Activated CD8-positive, alpha-beta memory T cell treated with anti-CD3 and anti-CD28 coated beads, Interleukin-2, amount 10 ng/mL, durations not matched to agents 7 days and 5 days (primary cell): ENCODE measurements at places on chromosomes 2 and 18.

GRCh38 chr2:217784996-217785543 is 217.7 kb downstream of the TNS1 start:
- DNase-seq, result peak; percentile 28

DNA sequence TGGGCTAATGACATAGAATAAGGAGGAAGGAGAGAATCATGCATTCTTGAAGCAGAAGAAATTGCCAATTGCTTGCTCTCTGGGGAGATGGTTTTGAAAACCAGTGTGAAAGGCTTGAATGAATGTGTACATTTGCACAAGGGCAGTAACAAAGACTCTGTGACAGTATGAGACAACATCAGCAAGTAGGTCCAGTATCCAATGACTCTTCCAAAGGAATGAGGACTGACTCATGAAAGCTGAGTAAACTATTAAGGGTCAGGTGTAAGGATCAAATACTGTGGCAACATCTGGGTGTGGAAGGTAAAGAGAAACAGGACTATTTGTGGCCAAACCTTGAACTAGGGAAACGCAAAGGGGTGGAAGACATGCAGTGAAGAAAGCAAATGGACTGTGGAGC is 886.0 kb upstream of the CHAC2 start:
- no peak for DNase-seq

DNA sequence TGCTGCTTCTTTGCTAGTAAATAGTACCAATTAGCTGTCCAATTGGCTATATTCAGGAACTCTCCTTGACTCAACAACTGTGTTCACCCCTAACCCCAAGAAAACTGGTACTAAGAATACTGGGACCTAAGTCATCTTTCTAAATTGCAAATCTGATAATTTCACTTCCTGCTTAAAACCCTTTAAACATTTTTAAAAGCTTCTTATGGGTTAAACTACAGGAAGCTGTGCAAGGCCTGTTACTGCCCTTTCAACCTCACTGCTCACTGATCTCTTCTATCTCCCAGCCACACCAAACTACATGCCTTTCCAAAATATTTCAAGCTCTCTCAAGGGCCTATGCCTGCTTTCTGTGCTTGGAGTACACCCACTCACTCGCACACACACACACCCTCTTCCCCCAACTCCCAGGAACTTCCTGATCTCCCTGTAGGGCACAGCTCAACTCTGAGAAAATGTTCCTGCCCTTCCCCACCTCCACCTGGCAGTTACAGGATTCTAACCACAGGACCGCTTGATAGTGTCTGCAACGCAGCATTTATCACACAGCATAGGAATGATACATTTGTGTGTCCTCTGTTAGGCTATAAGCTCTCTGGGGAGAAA is 6.7 kb downstream of the LMAN1 start:
- no peak for DNase-seq

DNA sequence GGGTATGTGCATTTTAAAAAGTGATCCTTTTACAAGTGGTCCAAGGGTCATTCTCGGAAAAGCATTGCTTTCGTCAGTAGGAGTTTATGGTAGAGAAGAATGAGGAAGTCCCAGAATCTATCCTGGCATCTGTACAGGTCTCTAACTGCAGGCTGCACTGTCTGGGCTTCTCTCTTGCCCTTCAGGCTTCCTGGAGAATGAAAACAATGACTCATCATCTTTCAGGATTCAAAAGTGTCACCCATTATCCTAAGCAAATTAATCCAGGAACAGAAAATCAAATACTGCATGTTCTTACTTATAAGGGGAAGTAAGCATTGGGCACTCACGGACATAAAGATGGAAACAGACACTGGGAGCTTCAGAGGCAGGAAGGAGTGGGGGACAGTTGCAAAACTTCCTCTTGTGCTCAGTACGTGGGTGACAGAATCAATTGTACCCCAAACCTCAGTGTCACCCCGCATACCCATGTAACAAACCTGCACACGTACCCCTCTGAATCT is 60.2 kb upstream of the TXNDC2 start:
- no peak for DNase-seq

DNA sequence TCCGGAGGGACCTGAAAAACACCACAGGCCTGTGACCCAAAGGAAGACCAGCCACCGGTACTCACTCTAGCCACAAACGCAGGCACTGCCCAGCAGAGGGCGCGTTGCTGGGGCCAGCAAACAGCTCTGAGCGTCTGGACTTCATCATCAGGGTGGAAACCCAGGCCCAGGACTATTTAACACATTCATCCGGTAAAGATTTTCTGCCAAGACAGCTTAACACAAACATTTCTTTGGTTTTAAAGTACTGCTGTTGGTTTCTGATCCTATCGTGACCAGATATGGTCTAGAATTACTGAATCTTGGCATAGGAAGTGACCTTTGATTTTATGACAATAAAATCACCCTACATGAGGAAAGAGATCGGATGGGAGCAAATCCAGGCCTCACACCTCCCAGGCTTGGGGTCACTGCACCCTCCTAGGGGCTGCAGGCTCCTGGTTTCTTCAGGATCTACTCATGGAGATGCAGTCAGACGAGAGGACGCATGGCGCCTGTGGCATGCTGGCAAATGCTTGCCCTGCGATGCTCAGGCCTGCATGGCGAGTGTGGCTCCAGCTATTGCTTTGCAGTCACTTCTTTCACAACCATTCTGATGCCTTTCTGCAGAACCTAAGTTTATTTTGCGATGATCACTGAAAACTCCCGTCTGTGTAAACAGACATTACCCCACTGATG is 130.4 kb downstream of the COL4A4 start:
- DNase-seq, result peak; percentile 45

DNA sequence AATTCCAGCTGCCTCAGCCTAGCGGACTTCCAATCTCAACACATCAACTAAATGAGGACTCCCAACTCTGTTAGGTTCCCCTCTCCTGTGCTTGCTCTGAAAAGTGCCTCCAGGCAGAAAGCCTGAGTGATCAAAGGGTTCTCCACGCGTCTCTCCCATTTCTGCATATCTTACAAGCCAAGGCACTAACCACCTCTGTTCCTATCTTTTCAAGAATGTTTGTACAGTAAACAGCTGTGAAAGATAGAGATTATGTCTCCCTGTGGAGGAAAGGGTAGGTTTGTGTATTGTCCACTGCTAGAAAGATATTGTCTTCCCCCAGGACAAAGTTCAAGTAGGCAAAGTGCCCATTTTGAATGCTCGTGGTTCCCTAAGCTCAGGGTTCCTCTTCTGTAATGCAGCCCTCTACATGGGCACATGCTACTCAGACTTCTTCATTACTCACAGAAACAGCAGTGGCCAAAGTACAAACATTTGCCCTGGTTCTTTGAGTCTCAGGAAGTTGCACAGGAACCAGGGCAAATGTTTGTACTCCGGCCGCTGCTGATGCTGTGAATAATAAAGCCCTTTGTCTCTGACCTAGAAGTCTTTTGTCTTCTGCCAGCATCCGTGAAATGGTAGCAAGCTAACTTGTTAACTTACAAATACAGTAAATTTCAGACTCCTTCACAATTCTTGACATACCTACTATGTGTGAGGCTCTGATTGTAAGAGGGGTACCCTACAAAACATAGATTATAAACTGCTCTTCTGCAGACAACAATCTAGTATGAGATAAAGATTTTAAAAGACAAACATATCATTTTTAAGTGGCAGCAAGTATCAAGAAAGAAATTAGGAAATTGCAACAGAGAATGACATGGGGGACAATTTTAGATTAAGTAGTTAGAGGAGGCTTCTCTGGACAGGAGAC is 44.5 kb downstream of the PKDCC start:
- no peak for DNase-seq

- no peak for DNase-seq
Observed at GRCh38 chr2:237742191-237742590, 56.4 kb upstream of the RBM44 start.

DNA sequence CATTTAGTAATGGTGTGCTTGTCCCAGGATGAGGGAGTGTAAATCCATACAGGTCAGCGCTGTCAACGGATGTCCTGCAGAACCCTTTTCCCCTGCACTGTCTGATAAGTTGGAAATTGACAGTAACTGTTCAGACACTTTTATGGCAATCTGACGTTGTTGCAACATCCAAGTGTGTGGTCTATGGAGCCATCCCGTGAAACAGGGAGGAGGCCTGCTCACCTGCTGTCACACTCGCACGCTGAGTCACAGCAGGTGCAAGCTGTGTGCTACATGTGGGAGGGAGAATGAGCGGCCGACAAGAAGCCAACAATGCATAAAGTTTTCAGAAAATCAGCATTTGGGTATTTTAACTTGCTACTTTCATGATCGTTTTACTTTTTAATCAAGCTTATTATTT is 43.7 kb upstream of the RMDN2 start:
- no peak for DNase-seq

DNA sequence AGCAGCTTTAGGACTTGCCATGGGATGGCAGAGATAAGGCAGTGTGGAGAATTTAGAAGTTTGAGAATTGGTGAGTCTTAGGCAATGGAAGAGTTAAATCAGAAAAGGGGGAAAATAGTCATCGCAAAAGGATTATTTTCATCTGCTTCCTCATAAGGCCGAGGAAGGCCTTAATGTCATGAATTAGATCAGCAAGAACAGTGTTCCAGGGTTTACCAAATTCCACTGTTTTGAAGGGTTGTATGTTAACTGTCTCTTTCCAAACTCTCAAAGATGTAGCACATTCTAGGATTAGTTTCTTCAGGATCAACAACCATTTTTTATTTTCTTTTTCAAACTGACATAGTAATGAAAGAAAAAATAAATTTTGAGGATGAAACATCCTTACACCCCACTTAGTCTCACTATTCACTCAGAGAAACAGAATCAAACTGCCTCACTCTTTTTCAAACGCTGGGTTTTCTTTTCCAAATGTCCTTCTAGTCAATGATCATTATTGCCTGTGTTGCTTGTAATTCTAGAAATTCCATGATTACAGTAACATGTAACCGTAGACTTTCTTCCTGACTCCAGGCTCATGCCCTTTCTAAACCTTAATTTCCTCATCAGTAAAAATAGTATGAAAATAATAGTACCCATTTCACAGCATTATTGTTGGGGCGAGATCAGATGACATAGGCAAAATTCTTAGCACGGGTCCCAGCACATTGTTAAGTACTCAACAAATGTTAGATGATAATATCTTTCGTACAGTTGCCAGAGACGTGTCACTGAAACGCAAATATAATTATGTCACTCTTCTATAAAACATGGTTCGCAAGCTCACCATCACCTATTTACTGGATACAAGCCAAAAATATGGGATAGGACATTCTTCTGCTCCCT is 23.6 kb downstream of the ZEB2 start:
- DNase-seq, result no peak

- no peak for DNase-seq
Observed at GRCh38 chr18:36856815-36857214, 27.9 kb downstream of the KIAA1328 start.

DNA sequence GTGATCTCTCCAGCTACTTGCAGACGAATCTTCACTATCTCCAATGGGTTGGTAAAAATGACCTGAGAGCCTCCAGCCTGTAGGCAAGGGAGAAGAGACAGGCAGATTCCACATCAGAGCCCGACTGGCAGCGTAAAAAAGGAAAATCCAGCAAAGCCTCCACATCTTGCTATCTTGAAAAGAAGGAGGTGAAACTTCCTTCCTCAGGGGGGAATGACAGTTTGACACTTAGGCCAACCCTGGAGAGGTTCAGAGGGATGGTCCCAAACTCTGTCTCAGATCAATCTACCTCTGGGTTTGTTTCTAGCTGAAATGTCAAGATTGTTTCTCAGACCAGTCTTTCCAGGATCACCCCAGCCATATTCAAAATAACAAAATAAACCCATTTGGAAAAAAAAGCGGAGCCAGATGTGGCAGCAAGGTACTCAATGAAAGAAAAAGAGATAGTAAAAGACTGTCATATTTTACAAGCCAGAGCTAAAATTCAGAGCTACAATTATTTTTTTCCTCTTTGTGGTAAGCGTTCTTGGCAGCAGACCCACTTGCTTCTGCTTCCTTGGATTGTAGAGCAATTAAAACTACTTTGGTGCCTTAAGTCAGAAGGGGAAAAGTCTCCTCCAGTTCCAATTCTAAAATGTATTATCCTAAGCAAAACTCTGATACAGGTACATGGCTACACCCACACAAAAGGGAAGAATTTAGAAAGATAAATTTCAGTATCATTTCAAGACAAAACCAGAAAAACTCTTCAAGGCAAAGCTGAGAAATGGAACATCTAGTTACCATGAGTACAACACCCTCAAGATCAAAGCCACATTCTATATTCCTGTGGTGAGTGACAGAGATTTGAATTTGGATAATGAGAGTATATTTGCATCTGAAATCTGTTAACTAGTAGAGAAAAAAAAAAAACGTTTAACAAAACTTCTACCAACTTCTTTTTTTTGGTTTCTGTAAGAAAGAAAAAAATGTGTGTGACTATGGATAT is 100.1 kb downstream of the SLC25A12 start:
- DNase-seq, result no peak

DNA sequence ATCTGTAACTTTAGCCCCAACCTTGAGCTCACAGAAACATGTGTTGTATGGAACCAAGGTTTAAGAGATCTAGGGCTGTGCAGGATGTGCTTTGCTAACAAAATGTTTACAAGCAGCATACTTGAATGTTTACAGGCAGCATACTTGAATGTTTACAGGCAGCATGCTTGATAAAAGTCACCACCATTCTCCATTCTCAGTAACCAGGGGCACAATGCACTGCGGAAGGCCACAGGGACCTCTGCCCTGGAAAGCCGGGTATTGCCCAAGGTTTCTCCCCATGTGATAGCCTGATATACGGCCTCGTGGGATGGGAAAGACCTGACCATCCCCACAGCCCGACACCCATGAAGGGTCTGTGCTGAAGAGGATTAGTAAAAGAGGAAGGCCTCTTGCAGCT is 52.4 kb downstream of the LONRF2 start:
- no peak for DNase-seq

GRCh38 chr2:134217351-134217750 is 36.5 kb upstream of the MGAT5 start:
- DNase-seq, result no peak

GRCh38 chr2:49621016-49621415 is 466.7 kb upstream of the FSHR start:
- DNase-seq, result no peak

DNA sequence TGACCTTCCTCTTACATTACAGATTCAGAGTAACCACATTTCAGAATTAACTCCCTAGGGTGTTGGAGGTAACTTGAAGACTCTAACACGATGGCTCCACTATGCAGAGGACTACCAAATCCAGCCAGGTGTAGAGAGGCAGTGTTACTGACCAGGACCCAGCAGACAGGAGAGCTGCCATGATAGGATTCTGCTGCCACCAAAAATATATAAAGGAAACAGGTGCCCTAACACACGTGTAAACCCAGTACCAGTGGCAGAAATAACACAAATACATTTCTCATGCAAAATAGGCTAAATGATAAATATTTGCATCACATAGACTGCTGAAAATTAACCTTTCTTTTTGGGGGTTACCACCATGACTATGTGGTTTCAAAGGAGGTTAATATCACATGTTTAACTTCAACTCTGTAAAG is 7.0 kb downstream of the ZBTB14 start:
- no peak for DNase-seq

DNA sequence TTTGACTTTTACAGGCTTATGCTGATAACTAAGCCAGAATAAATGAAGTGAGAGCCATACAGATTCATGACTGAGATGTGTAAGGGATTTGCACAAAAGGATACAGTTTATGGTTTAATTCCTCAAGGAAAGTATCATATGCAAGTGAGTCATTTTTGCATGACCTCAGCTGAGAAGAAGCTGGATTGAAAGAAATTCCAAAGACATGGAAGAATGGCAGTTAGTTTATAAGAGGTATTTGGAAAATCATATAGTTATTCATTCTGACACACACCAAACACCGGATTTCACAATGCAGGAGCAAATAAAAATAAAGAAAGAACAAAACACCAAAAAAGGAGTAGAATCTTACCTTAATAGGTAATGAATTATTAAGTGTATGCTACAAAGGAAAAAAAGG is 83.2 kb upstream of the RND3 start:
- no peak for DNase-seq
